ENCODE measurements at places on chromosomes 12 and 14. TPM values are rescaled to one million over a fixed set of nuclear protein-coding genes. Genes with fewer than 3 reads are reported as not detected.

Gene CYP27B1
- total RNA-seq: 11.3 TPM

Gene PCK2
- 62.8 TPM for total RNA-seq

Gene EPYC
- not detected for total RNA-seq

Gene CEBPE
- total RNA-seq: not detected

Gene GPRC5D
- not detected for total RNA-seq

DNA sequence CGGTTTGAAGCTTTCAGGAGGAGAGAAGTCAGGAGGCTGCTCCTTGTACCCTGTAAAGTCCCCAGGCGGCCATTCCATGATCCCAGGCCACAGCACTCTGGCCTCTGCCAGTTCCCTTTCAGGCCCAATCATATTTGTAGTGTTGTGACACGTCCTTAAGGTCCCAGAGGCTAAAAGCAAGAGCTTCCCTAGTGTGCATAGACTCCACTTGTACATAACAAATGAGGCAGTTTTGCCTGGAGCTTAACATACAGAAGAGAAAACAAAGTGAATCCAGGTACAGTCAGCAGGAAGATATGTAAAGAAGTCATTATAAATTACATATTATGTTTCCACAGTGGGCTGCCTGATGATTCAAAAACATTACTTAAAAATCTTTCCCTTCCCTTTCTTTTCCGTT is 81.1 kb upstream of the RPH3A start:
- no peak for DNase-seq

- no peak for DNase-seq
These were observed 39.3 kb downstream of the ARL6IP4 start for GRCh38 chr12:123019841-123020138.

- no peak for DNase-seq
These were observed 2.8 kb downstream of the LRRC74A start for GRCh38 chr14:76829013-76829365.

GRCh38 chr12:95672166-95672565 is 118.4 kb downstream of the NTN4 start:
- DNase-seq: no peak

DNA sequence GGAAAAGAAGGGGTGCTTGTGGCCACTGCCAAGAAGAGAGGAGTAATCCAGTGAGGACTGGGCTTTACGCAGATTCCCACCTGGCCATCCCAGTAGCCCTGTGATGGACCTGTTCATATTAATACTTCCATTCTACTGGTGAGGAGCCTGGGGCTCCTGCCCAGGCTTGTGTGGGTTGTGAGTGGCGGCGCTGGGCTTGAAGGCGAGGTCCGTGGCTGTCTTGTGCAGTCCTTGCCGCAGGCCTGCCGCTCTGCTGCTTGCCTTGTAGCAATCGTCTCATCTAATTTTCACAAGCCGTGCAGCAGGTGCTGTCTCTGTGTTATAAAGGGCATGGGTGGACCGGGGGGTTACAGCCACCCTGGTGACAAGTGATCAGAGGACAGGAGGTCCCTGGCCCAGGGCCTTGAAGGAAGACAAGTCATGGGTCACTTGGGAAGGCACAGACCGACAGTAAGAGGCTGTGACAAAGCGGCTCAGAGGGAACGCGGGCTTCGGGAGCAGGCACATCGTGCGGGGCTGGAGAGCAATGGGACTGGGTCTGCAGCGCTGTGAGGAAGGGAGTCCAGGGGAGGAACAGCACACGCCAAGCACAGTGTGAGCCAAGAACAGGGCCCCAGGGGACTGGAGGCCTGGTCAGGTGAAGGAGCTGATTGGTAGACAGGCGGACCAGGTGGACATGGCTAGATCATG is 7.3 kb upstream of the BDKRB2 start:
- no peak for DNase-seq

- no peak for DNase-seq
These were observed 57.5 kb downstream of the SOS2 start for GRCh38 chr14:50173891-50174290.
